ENCODE measurements at places on chromosomes 2 and 18.

GRCh38 chr18:6004683-6005082 is 109.4 kb upstream of the TMEM200C start:
- no peak for DNase-seq

DNA sequence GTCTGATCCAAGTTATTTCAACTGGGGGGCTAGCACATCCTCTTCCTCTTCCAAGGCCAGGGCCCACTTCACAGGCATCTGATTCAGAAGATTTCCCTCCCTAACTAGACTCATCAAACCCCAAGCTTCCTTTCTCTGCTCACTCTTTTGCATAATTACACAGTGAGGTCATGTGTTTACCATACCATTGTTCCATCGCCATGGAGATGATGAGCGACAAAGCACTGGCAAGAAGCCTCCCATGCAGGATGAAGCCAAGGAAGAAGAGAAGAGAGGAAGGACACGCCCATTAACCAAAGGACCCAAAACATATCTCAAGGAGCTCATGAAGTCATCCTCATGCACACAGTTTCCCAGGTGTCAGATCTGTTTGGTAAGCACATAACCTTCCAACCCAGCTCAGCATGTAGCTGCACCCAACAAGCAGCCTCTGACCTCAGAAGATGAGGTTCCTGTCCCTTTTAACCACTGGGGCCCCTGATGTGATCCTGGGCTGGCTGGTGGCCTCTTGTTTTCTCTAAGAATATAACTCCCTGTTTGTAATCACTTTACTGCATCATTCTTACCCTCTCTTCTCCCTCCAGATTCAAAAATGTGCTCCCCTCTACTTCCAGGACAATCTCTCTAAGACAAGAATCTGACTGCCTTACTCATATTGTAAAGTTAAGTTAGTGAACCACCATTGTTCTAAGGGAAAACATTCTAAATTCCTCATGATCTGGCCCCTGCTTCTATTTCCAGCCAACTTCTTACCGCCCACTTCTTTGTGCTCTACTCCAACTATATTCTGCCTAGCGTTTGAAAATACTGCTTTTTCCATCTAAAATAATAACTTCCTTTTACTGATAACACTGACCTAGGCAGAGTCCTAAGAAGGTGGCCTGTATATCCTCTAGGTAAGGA is 190.1 kb downstream of the TTC32 start:
- no peak for DNase-seq

DNA sequence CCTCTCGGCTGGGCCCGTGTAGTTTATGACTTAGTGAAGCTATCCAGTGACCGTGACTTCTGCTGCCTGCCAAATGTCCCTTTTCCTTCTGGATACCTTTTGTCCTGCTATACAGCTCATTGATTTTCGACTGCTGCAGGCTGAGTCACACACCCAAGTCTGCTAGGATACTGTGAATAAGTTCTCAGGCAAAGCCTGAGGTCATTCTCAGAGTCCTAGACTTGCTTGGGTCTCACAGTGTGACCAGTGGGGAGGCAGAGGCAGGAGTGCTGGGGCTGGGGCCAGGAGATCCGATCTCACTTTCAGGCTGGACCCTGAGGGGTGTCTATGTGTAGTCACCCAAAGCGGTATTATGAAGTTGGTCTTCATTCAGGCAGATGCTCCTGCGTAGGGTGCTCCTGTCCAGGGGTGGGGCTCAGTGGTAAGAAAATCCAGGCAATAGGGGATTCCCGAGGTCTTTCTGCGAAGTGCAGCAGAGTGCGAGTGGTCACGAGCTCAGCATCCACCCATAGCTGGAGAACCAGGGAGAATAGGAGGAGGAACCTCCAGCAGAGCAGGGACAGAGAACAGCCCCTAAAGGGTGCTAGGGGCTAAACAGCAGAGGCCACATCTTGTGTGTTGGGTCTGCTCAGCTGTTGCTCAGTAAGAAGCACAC is 268.6 kb upstream of the NCKAP5 start:
- no peak for DNase-seq

DNA sequence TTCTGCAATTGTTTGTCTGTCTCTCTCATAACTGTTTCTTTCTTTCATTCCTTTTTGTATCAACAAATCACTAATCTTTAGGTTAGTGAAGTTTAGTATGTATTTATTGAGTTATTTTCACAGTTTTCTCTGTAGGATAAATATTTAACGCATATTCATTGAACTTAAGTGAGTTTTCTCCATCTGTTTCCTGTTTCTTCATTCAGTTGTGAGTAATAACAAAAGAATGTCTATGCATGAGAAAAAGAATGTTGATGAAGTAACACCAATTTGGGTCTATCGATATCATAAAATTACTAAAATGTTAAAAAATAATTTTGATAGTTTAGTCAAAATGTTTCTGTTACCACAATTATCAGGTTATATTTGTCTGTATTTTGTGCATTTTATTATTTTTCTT is 948.0 kb downstream of the DSC3 start:
- no peak for DNase-seq

DNA sequence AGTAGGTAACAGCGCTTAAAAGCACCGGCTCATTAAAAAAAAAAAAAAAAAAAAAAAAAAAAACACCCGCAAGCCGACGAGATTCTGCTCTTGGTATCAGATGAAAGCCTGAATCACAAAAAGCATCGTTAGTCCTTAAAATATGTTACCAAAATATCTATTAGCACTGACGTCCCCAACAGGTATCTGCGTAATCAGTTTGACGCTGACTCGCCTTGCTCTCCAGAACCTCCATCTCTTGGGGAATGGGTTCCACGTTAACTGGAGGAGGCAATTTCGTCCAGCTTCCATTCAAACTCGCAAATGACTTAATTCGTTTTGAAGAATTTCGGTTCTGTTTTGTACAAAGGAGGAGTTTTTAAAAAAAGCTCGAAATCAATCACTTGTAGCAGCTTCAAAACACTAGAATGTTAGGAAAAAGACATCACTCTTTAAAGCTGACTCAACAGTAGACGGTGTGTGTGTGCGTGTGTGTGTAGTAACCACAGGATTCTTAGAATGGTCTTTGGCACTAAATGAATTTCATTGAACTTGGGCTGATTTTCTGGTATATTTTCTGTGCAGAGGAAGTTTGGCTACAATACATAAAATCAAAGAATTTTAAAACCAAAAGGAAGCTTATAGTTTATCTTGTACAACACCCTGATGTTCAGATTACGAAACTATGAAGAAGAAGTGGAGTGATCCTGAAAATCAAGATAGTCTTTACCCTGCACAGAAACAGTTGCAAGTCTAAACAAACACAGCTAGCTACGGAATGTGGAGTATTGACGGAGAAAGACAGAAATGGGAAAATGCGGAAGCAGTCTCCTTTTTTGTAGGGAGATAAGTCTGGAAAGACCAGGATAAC is 1.1 kb upstream of the PGAP1 start:
- DNase-seq: peak; percentile 33

DNA sequence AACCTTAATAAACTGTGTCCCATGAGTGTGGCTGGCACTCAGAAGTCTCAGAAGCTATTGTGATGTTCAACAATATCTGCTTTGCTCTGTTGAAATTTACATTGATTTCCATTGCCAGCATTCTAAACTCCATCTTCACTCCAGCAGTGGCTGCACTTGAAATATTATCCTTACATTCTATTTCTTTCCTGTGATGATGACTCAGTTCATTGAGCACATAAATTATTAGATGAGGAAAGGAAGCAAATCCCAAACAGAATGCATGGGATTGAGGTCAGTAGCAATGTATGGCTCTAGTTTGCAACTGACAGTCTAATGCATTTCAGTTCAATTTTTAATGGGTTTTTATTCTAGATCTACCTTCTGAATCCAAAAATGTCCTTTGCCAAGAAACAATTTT is 92.4 kb upstream of the TTN start:
- no peak for DNase-seq

- no peak for DNase-seq
Observed at GRCh38 chr2:218285604-218286003, 6.7 kb downstream of the TMBIM1 start.

DNA sequence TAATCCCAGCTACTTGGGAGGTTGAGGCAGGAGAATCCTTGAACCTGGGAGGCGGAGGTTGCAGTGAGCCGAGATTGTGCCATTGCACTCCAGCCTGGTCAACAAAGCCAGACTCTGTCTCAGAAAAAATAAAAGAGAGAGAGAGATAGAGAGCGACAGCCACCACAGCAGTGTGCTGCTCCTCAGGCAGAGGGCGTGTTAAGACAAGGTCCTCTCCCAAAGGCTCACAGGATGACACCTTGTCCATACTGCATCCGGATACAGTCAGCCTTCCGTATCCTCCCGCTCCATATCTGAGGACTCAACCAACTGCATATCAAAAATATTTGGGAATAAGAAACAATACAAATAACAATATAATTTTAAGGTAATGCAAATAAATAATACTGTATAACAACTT is 20.1 kb downstream of the ARL4C start:
- no peak for DNase-seq

DNA sequence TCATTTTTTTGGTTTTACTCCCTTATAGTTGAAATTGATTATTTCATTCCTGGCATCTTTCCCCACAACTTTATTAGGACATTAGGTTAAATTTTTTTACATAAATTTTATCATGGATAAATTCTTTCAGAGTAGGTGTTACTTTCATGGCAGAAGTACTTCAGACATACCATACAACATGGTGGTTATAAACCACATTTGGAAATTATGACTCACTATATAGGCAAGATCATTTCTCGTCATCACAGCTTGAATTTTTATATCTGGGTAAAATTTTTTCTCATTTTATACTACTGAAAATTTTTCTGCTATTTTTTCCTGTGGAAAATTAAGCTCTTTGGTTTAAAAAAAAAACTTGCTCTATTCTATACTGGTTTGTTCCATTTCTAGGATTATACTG is 111.9 kb upstream of the COL5A2 start:
- DNase-seq: no peak

- no peak for DNase-seq
Observed at GRCh38 chr18:48942554-48943261, 8.1 kb downstream of the SMAD7 start.

DNA sequence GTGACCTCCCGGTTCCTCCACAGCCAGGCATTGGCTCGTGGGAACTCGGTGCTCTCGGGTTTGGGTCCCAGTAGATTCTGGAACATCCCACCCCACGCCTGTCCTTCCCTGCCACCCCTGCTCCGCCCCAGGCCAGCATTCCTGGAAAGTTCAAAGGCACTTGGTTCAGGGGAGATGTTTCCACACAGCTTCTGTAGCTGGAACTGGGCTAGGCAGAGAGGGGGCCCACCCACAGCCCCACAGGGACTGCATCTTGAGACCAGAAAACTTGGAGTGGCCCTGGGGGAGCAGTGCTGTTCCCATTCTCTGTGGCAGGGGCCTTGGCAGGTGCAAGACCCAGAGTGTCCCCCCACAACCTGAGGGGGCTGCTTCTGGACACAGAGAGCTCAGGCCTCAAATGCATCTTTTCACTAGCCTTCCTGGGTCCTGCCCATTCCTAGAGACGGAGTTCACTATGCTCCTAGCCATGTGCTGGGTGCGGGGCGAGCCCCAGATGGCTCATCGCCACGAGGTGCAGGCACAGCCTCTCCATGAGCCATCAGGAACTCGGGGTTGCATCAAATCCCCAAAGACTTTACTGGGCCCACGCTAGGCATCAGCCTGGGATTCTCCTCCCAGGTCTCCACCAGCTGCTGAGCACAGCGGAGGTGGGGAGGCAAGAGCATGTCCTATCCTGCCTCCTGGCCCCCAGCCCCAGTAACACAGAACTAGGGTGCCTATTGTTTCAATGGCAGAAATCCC is 68.7 kb downstream of the ZFP36L2 start:
- DNase-seq: no peak
